ENCODE measurements at places on chromosomes 16 and 17.
A peak's percentile ranks its signal among the peaks of the same experiment; 100 is the strongest.

GRCh38 chr17:67400193-67400592 lies 23.1 kb downstream of the PITPNC1 start:
- DNase-seq: no peak

DNA sequence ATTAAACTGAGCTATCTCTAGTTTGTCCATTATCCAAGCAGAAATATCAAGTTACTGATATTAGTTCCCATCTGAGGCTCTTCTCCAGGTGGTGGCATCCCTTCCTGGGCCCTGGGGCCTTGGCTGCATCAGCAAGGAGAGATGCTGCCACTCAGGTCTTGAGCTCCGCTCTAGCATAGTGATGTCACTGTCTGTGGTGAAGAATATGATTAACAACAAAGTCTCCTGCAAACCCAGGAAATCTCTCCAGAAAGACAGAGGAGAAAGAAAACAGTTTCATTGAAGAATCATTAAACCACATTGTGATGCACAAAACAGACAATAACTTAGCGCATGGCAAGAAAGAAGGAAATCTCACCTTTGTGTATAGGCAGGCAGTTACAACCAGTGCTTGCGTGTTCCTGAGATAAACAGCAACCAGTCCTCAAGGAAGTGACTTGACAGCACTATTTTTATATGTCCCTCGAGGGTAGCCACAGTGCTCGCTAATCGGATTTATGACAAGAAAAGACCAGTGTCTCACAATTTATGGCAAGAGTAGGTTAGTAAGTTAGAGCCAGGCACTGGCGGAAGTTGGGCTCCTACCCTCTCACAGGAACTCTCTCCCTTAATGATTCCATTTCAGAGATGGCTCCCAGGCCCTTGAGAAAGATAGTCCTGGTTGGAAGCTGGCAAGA lies 151.1 kb downstream of the AHSP start:
- DNase-seq: no peak

DNA sequence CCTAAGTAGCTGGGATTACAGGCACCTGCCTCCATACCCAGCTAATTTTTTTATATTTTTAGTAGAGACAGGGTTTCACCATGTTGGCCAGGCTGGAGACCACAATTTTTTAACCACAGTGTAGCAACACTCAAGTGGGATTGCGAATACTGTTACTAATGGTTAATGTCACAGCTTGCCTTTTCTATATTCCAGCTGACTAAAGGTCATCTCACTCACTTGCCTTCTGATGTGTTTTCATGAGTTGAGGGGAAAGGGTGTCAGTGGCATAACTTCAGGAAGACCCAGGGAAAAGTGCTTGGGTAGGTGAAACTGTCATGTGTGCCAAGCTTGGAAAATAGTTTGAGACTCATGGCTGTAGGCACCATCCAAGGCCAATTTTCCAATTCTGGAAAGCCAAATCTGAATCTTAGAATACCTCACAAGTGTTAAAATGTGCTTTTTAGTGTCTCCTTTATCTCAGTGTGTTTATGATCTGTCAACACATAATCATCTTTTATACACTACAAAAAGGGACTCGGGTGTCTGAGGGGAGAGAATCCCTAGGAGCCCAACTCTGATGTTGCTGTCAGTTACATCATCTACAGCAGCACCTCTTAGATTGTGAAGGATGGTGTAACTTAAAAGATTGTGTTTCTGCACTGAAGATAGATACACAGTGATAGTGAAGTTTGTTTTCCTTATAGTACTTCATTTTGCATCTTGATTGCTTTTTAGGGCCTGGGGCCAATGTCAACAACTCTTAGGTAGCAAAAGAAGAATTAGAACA lies 27.1 kb downstream of the OGFOD1 start:
- no peak for DNase-seq

DNA sequence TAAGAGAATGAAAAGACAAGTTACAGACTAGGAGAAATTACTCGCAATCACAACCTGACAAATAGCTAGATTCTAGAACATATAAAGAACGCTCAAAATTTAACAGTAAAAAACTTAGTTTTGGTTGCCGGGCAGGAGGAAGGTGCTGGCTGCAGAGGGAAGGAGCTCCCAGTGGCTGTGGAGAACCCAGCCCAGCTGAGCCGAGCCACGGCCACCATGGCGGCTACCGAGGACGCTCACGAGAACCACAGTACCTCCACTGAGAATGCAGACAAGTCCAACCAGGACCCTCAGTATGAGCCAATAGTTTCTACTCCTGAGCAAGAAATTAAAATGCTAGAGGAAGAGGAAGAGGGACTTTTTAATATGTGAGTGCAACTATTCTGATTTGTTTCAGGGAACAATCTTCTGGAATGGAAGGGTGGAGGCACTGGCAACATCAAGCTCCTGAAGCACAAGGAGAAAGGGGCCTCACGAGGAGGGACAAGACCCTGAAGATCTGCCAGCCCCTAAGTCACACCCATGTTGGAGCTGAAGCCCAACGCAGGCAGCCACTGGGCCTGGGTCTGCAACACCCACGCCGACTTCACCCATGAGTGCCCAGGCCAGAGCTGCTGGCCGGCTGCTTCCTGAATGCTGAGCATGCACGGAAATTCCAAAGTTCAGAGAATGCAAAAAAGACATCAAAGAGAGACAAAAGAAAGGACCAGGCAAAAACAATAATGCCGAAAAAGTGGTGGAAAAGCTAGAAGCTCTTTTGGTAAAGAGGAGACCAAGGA lies 55.0 kb downstream of the DNAH17 start:
- no peak for DNase-seq

- peak; percentile 39 for DNase-seq
Observed at GRCh38 chr17:62085511-62086408, 20.7 kb upstream of the MED13 start.

DNA sequence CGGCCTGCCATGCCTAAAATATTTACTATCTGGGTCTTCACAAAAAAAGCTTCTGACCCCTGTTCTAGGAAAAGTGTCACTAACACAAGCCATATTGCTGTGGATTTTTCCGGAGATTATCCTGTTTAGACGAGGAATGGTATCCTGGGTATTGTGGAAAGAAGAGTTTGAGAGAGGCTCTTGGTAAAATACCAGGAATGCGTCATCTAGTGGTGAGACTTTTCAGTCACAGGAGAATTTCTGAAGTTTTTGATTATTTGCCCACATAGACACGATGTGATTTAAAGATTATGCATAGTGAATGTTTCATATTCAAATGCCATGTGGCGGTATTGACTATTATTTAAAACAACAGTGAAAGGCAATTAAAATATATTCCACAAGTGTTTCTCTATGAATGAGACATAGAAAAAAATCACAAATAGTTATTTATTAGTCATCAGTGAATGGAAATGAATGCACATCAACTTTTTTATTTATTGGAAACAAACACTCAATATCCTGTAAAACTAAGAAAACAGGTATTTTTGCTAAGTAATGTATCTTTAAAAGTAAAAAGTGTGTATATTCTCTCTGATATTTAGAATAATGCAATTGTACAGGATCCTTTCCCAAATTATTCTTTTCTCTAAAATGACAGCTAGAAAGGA lies 7.8 kb downstream of the KRT28 start:
- DNase-seq: peak; percentile 16

- no peak for DNase-seq
Observed at GRCh38 chr17:82331345-82331939, 2.1 kb downstream of the SECTM1 start.

DNA sequence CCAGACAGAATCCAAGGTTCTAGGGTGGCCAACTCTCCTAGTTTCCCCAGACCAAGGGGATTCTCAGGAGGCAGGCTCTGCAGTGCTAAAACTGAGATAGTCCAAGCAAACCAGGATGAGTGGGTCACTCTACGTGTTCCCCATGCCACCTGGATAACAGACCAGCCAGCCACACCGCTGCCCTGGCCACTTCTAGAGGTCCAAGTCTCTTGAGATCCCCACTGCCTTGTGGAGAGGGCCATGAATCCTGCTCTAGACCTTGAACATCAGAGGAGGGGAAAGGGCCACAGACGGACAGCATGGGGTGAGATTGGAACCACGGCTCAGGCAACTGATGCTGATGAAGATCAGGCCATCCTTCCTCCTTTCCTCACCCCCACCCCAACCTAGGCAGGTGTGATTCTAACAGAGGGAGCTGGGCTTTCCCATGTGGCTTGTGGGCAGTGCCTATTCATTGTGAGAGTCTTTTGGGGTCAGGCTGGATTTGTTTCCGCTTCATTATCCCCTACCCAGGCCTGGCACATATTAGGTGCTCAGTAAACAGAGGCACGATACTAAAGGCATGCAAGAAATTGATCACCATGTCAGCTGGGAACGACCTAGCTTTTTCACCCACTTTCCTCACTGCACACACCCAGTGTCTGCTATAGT lies 16.8 kb upstream of the TVP23A start:
- DNase-seq: no peak

- no peak for DNase-seq
Observed at GRCh38 chr17:17207998-17208397, 1.9 kb upstream of the PLD6 start.

DNA sequence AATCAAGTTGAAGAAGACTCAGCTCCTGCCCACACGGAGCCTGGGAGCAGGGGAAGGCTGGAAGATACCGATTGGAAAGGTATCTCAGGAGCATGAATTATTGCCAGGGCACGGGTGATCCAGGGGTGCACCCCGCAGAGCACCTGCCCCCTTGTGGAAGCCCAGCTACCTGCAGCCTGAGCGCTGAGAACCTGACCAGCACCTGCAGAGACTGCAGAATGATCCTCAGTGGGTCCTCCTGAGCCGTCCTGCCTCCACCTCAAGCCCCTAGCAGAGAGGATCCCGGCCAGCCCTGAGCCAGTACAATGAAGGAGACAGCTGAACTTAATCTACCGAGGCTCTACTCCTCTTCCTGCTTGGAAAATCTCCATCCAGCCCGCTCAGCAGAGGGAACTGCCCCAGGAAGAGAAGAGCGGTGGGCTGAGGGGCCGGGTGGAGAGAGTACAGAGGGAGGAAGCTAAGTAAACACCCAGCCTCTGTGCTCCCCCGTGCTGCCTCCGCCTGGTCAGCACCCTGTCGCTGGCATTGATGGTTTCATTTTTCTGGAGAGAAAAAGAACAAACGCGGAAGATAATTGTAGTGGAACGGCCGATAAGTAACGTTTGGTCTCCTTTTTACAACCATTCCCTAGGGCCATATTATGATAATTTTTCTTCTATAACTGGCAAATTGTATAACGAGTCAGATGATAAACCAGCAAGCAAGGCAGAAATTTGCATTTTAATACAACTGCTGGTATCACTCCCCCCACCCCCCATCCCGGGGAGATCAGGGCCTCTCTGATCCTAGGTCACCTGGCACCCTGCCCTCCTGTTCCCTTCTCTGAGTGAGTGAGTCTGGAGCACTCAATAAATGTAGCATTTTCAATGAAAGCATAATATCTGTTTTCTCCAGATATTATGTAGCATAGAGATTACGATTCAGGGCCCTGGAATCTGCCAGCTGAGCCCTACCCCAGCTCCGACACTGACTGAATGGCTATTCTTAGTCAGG lies 204.5 kb upstream of the RPL38 start:
- DNase-seq: no peak

- DNase-seq: no peak
Observed at GRCh38 chr16:88451586-88452481, 1.2 kb upstream of the ZFPM1 start.

DNA sequence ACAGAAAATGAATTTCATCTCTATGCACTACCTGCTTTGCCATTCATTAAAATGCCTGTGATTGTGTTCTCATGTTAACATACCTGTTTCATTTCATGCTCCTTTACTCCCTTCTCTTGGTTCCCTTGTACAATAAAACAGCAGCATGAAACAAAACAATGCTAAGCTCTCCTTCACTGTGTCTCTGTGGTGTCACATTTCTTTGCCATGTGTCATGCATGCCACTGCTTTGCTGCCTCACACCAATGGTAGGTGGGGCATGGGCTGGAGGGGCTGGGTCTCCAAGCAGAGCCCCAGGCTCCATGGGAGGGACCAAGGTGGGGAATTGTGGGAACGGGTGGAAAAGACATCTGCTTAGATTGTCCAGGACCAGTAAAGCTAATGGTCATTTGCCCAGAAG lies 83.6 kb downstream of the RGS9 start:
- no peak for DNase-seq

DNA sequence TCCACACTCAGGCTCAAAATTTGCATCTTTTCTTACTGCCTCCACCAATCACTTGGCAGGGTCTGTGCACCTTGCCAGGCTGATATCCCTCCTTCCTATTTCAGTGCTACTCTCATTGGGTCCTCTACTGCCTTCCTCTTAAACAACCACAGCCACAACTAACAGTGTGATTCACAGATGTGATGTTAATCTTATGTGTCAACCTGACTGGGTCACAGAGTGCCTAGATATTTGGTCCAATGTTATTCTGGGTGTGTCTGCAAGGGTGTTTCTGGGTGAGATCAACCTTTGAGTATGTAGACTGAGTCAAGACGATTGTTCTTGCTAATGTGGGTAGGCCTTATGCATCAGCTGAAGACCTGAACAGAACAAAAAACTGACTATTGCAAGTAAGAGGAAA lies 51.3 kb upstream of the IRX6 start:
- DNase-seq: no peak

DNA sequence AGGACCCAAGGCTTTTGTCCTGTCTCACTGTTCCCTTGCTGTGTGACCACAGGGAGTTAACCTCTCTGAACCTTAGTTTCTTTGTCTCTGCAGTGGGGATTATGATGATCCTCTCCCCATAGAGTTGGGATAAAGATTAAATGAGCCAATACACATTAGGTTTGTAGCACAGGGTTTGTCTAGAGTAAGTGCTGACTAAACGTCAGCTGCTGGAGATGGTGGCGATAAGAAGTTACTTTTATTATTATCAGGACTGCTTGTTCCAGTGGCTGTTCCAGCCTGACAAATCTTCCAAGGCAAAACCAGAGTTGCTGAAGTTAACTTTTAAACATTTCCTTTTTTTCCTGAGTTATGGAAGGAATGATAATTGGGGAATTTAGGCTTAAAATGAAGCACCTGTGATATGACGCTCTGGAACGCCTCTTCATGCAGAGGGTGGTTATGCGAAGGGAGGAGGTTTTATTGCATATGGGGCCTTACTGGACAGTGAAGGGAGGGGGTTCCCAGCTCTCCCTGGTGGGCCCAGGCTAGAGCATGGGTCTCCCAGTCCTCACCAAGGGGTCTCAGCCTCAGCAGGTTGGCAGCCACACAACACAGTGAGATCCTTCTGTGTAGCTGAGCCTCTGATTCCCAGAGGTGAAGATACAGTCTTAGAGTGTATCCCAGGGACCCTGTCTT lies 35.8 kb downstream of the PLCG2 start:
- no peak for DNase-seq

DNA sequence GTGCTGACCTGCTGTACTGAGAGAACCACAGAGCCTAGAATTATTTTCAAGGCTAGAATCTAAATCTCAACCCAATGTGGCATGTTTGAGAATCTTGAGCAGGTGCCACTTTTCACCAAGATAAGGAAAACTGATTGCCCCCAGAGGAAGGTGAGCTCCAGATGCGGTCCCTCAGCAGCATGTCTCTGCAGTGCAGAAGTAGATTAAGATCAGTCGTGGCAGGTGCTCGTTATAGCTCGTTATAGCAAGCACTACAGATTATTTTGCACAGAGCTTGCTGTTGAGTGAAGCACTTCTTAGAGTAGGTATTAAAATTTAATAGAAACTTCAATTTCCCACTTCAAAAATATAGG lies 176.0 kb downstream of the AATF start:
- DNase-seq: no peak

Measured in GM04503 (cell line).